ENCODE measurements at places on chromosomes 12 and 14. TPM values are rescaled to one million over a fixed set of nuclear protein-coding genes. Genes with fewer than 3 reads are reported as not detected.
A peak's percentile ranks its signal among the peaks of the same experiment; 100 is the strongest.

DNA sequence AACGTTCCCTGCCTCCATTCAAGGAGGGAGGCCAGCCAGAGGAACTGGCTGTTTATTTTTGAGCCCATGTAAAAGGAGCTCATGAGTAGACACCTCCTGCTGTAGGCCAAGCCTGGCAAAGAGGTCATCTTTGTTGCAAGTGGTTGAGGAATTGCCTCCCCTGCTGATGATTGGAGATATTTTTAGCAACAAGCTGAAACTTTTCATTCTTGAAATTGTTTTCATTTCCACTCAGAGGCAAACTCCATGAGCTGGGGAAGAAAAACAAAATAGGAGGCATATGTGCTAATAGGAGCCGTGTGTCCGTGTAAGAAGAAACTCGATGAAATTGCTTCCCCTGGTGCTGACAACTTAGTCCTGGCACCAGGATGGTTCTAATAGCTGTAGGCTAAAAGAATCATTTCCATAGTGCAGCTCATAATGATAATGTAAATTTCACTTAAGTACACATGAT, 440.1 kb upstream of the FAR2 start:
- no peaks in the 10 kb centered on the region for H3K27me3 ChIP-seq
- H3K4me1 ChIP-seq: no peaks in the 10 kb centered on the region
- no peak overlapping the region for H3K27ac ChIP-seq
- H3K36me3 ChIP-seq: no peaks in the 10 kb centered on the region
- DNase-seq: no peak

DNA sequence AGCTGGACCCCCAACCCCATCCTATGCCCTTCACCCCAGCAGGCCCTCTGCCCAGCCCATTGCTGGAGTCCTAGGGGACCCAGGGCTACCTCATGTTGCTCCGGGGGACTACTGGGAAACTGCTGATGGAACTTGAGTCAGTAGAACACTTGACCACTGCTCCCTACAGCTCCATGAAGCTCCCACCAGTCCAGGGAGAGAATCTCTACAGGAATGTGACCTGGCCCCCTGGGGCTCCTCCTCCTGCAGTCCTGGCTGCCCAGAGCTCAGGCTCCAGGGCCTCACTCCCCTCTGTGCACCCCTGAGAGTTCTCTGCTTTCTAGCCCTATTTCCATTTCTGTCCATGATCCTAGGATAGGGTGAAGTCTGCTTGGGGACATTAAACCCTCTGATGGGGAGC, 10.8 kb upstream of the AQP2 start:
- H3K4me3 ChIP-seq: no peak overlapping the region
- no peak for DNase-seq

DNA sequence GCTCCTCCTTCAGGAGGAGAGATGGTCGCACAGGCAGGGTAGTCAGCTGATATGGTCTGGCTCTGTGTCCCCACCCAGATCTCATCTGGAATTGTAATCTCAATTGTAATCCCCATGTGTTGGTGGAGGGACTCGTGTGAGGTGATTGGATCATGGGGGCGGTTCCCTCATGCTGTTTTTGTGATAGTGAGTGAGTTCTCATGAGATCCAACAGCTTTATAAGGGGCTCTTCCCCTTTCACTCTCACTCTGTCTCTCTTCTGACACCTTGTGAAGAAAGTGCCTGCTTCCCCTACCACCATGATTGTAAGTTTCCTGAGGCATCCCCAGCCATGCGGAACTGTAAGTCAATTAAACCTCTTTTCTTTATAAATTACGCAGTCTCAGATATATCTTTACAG, 218.9 kb upstream of the TMTC1 start:
- no peaks in the 10 kb centered on the region for H3K4me1 ChIP-seq
- H3K27me3 ChIP-seq: no peaks in the 10 kb centered on the region
- no peak overlapping the region for H3K4me3 ChIP-seq
- DNase-seq: peak; percentile 34

GRCh38 chr12:113732916-113733315, 233.2 kb downstream of the RBM19 start:
- H3K36me3 ChIP-seq: no peaks in the 10 kb centered on the region
- H3K4me1 ChIP-seq: no peaks in the 10 kb centered on the region
- no peak overlapping the region for H3K27ac ChIP-seq

- no peaks in the 10 kb centered on the region for H3K36me3 ChIP-seq
- H3K4me1 ChIP-seq: peaks cover 11% of the 10 kb centered on the region
- no peaks in the 10 kb centered on the region for H3K27me3 ChIP-seq
- H3K27ac ChIP-seq: no peak overlapping the region
- no peak overlapping the region for H3K4me3 ChIP-seq
Observed at GRCh38 chr12:106757623-106758348, 16.7 kb upstream of the RIC8B start.

GRCh38 chr14:66496188-66496807, 10.1 kb downstream of the CCDC196 start:
- H3K4me3 ChIP-seq: no peak overlapping the region
- no peak overlapping the region for H3K27ac ChIP-seq
- peaks cover 9% of the 10 kb centered on the region for H3K4me1 ChIP-seq
- H3K27me3 ChIP-seq: no peaks in the 10 kb centered on the region

GRCh38 chr12:99427104-99427503, 220.4 kb upstream of the GARIN6 start:
- no peaks in the 10 kb centered on the region for H3K27me3 ChIP-seq
- H3K27ac ChIP-seq: no peak overlapping the region
- no peaks in the 10 kb centered on the region for H3K36me3 ChIP-seq
- H3K4me1 ChIP-seq: no peaks in the 10 kb centered on the region
- H3K4me3 ChIP-seq: no peak overlapping the region

DNA sequence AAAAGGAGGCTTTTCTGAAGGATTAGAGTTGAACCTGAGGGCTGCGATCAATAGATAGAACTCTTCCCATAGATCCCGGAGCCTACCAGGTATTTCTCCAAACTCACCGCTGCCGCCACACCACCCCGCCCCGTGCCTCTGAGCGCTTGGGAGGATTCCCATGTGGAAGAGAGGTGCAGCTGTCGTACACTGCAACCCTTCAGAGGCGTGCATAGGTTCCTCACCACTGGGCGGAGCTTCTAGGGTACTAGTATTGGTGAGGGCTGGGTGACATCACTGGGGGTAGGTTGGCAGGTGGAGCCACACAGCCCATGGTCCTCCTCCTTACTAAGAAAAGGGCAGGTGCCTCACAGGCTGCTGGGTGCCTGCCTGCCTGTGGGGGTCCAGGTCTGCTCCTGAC, 127.0 kb downstream of the TSPAN9 start:
- H3K4me1 ChIP-seq: peaks cover 17% of the 10 kb centered on the region
- H3K4me3 ChIP-seq: no peak overlapping the region
- DNase-seq: no peak
- H3K27me3 ChIP-seq: peaks cover 6% of the 10 kb centered on the region

DNA sequence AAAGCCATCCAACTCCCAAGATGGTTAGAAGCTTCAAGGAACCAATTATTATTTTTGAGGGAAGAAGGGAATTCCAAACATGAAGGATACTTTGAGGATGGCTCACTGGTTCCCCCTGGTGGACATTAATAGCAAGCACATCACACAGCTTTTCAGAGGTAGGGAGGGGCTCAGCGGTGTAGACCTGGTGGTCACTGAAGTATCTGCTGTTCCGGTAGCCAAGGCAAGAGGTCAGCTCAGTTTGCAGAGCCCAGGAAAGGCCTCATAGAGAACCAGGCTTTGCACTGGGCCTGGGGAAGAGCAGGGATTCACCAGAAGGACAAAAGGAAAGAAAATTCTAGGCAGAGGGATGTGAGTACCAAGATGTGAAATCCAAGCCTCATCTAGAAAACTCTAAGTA, 118.7 kb downstream of the KSR2 start:
- peaks cover 24% of the 10 kb centered on the region for H3K27me3 ChIP-seq
- H3K4me1 ChIP-seq: no peaks in the 10 kb centered on the region
- H3K4me3 ChIP-seq: no peak overlapping the region
- peak; percentile 60 for DNase-seq

DNA sequence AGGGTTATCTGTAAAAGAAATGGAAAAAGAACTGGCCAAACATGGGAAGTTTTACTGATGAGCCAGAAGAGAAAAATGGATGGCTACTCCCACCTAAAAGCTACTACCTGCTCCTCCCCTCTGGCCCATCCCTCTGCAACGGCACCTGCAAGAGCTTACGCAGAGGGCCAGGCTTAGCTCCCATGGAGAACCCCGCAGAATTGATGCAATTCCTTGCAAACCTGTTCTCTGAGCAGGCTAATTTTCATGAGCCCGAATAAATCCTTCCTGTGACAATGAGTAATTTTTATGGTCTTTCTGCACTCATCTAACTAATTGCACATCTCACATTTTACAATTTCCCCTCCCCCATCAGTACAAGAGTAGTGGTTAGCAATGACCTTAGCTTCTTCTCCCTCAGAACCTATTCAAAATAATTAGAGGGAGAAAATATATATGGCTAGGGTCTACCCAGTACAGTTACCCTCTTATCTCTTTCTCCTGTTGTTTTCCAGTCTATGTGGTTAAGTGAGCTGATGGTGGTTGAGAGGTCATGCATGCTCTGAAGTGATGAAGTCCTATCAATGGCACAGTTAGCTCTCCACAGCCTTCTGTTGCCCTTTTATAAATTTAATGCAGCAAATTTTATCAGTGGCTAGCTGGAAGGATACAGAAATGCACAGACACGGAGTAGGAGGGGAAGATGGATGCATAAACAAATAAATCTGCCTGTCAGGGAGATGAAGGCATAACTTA, 67.7 kb upstream of the NTF3 start:
- no peak overlapping the region for H3K4me3 ChIP-seq
- no peaks in the 10 kb centered on the region for H3K4me1 ChIP-seq
- H3K27me3 ChIP-seq: no peaks in the 10 kb centered on the region
- no peak for DNase-seq

GRCh38 chr14:78970677-78971076, 800.5 kb downstream of the NRXN3 start:
- no peaks in the 10 kb centered on the region for H3K27me3 ChIP-seq
- peak; percentile 94 for DNase-seq
- H3K36me3 ChIP-seq: no peaks in the 10 kb centered on the region
- H3K27ac ChIP-seq: no peak overlapping the region

Gene C1R
- 15.0 TPM for total RNA-seq

Gene SLC24A4
- 0.15 TPM for total RNA-seq

Gene CPNE6
- not detected for total RNA-seq

Gene RD3L
- total RNA-seq: not detected

Gene LBHD2
- total RNA-seq: 0.99 TPM

Gene ANKRD52
- 74.6 TPM for total RNA-seq

Gene PPP4R3A
- total RNA-seq: 95.0 TPM

Gene CLEC4D
- not detected for total RNA-seq

Gene SMIM41
- 0.24 TPM for total RNA-seq

Gene ADCY4
- total RNA-seq: 0.84 TPM

Gene STYX
- total RNA-seq: 9.4 TPM

All from A673 (cell line).